ENCODE measurements at places on chromosomes 3 and 15. TPM values are rescaled to one million over a fixed set of nuclear protein-coding genes. Genes with fewer than 3 reads are reported as not detected.

DNA sequence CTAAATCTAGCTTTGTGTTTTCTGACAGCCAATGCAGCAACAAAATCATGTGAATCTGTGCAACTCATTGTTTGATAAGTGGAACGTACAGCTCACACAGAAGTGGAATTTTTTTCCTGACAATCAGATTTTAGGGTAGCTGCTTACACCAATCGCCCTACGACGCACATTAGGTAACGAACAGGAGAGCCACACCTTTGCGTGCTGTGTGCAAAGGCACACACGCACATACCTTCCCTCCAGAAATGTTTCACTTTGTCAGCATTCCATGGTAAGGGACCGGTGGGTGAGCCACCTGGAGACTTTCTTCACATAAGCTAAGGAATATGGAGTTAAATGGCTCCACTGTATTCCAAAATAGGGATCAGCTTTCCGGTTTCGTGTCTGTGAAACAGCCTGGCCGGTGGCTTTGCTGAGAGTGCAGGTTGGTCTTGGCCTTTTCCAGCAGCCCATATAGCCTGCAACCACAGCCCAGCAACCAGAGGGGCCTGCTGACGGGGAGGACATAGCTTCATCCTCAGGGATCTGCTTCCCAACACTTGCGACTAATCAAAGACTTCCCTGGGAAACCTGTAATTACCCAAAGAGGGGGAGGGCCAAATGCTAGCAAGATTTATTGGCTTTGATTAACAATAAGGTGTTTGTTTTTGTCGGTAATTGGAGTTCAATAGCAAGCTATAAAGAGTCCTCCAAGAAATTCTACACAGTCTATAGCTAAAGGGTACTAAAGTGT, 145.3 kb downstream of the ADAMTS17 start:
- no peak for DNase-seq
- H3K4me3 ChIP-seq = no peak overlapping the region
- no peaks in the 10 kb centered on the region for H3K27me3 ChIP-seq
- H3K4me1 ChIP-seq = peaks cover 1% of the 10 kb centered on the region

DNA sequence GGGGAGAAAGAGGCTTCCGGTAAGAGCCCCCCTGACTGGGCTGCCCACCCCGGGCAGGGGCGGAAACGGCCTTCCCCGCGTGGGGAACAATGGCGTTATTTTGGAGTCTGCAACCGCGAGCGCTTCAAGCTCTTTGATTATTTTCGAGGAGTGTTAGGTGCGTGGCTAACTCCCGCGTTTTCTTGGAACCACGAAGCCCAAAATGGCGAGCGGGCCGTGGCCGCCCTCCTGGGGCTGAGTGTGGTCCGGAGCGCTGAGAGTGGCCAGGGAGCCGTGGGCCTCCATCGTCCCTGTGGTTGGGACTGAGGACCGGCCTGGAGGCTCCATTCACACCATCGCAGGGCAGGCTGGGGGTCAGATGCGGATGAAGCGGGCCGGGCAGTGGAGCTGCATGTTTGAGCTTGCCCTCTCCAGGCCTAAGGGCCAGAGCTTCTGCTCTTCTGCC, 44.6 kb upstream of the POLG start:
- H3K4me1 ChIP-seq = peaks cover 3% of the 10 kb centered on the region
- H3K4me3 ChIP-seq = no peak overlapping the region
- no peak overlapping the region for H3K27ac ChIP-seq
- H3K27me3 ChIP-seq = peaks cover 3% of the 10 kb centered on the region
- no peak for DNase-seq
- no peaks in the 10 kb centered on the region for H3K36me3 ChIP-seq

- H3K27me3 ChIP-seq = no peaks in the 10 kb centered on the region
- H3K4me1 ChIP-seq = no peaks in the 10 kb centered on the region
- no peak overlapping the region for H3K4me3 ChIP-seq
- DNase-seq = no peak
- H3K36me3 ChIP-seq = no peaks in the 10 kb centered on the region
- H3K27ac ChIP-seq = no peak overlapping the region
Measured at GRCh38 chr15:67777773-67778172, 47.5 kb upstream of the SKOR1 start.

GRCh38 chr3:38645601-38646000, 3.9 kb downstream of the SCN5A start:
- H3K36me3 ChIP-seq = no peaks in the 10 kb centered on the region
- no peak overlapping the region for H3K27ac ChIP-seq
- no peak for DNase-seq
- peaks cover 7% of the 10 kb centered on the region for H3K4me1 ChIP-seq
- H3K4me3 ChIP-seq = no peak overlapping the region
- H3K27me3 ChIP-seq = no peaks in the 10 kb centered on the region

- DNase-seq = no peak
- H3K36me3 ChIP-seq = no peaks in the 10 kb centered on the region
- no peak overlapping the region for H3K27ac ChIP-seq
- no peaks in the 10 kb centered on the region for H3K4me1 ChIP-seq
- H3K27me3 ChIP-seq = no peaks in the 10 kb centered on the region
- H3K4me3 ChIP-seq = no peak overlapping the region
Measured at GRCh38 chr15:66171841-66172240, 81.7 kb downstream of the MEGF11 start.

Gene CADM2
- total RNA-seq = 0.83 TPM

Gene WDR5B
- 6.3 TPM for total RNA-seq

Gene CX3CR1
- 5.5 TPM for total RNA-seq

Data from ovary (tissue), 10 donors.